CD4-positive, alpha-beta T cell treated with Interleukin-4 for 4 hours (primary cell): ENCODE measurements at places on chromosomes 6 and 20.

DNA sequence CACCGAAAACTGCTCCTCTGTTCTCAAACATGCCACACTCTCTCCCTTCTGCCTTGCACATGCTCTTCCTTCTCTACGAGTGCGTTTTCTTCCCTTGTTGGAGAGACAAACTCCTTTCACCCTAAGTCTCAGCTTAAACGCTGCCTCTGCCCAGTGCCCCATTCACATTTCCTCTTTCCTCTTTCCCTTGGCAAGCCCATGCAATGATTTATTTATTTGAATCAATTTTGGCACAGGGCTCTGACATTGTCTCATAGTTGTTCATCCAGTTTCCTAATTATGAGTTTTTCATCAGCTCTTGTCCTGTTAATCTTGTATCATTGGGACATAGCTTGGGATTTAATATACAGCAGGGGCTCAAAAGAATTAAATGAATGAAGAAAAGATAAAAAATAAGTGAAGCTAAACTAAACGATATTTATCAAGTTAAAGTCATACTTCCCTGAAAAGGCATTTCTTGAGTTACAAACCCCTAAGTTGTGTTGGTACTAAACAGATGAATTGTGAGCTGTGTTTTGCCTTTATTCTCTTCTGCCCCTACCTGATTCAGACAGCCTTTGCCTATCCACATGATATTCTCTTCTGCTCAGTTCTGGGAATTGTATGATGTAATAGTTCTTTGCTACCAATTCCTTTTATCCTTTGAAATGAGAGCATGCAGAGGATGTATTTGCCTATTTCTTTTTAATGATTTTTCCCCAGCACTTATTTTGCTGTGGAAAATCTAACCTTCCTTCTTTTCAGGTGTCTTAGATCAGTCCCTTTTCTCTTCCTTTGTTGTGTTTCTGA lies 704.4 kb downstream of the UTRN start:
- no peak for DNase-seq

DNA sequence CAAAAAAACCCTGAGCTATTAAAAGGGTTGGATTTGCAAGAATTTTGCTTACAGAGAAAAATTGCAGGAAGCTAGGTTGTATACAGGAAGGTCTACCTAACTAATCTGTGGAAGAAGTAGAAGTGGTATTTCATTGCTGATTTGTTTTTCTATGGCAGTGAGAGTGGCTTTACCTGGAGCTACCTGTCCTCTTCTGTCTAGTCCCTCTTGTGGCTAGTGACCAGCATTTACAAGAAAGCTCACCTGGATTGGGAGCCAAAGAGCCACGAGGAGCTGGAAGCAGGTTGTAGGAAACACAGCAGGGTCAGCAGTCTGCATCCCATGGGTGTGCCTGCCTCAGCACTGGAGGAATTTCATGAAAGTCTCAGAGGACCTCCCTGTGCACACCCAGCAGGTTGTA lies 120.3 kb upstream of the RALGAPA2 start:
- no peak for DNase-seq

- DNase-seq: no peak
Observed at GRCh38 chr20:56848561-56848960, 219.5 kb downstream of the TFAP2C start.

DNA sequence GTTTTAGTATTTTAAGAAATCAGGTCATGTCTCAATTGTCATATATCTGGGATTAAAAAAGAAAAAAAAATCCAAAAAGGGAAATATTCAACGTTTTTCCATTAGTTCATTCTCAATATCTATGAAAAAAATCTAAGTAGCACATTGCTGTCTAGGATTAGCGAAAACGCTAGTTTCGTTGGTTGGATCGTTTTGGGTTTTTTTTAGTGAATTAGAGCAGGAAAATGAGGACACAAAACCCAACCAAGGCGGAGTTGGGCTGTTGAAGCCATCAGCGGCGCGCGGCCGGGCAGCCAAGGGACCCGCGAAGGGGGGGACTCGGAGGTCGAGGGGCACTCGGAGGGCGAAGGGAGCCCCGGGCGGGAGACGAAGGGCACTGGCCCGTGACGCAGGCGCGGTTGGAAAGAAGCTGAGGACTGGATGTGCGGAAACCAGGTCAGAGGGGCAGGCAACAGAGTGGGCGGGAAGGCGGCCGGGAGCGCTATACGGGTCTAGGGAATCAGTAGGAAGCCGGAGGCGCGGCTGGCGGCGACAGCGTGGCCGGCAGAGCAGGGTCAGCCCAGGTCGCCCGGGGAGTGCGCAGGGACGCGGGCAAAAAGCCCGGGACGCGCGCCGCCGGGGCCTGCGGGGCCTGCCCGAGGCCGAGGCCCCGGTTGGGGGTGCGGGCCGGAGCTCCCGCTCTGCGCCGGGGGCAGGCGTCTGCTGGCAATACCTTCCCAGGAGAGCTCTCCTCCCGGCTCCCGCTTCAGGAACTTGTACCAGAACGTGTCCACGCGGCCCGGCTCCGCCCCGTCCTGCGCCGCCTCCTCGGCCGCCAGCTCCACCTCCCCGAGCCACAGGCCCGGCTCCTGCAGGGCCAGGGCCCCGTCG lies 599 bp downstream of the EPM2A start:
- peak; percentile 54 for DNase-seq

DNA sequence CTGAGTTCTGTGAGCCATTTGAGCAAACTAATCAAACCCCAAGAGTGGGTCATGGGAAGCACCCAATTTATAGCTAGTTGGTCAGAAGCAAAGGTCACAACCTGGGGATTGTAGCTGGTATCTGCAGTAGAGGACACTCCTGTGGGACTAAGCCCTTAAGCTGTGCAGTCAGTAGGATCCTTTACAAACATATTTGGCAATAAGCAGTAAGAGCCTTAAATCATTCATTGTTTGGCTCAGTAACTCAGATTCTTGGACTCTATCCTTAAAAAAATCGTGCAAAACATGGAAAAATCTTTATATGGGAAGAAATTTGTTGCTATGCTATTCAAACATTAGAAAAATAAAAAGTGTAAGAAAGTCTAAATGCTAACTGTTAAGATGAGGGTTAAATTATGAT lies 29.9 kb downstream of the FRK start:
- DNase-seq: no peak

DNA sequence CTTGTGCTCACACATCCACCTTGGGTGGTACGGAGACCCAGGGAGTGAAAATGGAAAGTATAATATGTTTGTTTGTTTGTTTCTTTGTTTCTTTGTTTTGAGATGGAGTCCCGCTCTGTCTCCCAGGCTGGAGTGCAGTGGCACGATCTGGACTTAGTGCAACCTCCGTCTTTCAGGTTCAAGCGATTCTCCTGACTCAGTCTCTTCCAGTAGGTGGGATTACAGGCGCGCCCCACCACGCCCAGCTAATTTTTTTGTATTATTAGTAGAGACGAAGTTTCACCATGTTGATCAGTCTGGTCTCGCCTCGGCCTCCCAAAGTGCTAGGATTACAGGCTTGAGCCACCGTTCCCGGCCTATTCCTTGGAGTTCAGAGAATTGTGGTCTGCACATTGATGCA lies 115.4 kb downstream of the TRIM27 start:
- no peak for DNase-seq

GRCh38 chr6:100336876-100337275 lies 127.8 kb downstream of the SIM1 start:
- no peak for DNase-seq

DNA sequence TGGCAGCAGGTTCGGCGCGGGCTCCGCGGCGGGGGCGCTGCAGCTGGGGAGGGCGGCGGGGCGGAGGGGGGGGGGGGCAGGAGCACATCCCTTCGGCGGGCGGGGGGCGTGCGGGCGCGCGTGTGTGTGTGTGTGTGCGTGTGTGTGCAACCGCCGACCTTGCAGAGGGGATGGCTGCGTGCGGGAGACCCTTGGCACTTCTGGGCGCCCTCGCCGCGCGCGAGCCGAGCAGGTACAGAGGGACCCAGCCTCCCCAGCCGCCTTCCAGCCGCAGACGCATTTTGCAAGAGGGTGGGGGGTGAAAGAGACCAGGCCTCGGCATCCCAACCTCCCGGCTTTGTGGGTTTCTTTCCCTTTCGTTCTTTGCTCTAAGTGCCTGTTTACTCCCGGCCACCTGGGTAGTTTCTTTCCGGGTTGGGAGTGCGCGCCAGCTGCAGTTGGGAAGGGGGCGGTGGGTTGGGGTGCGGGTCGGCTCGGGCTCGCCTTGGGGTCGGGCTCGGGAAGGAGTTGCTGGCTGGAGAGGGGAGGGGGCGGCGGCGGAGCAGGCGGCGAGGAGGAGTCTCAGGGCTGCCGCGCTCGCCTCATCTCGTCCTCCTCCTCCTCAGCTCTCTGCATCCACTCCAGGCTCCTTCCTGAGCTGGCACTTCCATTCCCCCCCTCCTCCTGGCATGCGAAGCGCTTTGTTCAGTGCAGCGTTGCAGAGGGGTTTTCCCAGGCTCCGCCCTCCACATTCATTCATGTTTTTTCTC lies 620 bp downstream of the HIVEP1 start:
- peak; percentile 77 for DNase-seq

DNA sequence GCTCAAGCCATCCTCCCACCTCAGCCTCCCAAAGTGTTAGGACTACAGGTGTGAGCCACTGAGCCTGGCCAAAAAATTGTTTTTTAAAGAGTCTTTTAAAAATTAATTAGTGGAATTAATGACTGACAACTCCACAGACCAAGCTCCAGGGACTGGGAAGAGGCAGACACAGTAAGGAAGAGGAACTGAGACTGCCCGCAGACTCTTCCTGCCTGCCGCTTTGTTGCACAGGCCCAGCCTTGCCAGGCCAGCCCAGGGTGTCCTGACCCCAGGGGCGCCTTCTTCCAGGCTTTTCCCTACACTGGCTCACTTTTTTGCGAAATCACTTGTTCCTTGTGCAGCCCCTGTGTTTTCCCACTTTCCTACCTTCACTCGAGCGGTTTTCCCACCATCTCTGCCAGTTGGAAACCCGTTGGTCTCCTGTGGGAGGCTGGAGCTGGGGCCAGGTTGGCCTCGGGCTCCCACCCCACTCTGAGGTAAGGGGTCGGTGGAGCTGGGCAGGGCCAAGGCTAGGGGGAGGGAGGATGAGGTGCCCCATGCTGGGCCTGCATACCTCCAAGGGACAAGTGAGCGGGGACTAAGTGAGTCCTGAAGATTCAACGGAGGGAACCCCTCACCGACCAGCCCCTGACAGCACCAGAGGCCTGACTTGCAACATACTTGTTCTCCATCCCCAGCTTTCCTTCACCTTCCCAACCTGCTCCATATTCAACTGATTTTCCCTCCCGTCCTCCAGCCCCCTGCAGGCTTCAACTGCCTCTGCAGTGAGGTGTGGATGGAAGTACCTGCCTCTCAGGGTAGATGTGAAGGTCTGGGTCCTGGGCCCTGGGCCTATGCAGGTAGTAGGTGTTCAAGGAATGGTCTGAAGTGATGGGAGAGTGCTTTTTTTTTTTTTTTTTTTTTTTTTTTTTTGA lies 23.5 kb upstream of the SMIM29 start:
- DNase-seq: no peak

DNA sequence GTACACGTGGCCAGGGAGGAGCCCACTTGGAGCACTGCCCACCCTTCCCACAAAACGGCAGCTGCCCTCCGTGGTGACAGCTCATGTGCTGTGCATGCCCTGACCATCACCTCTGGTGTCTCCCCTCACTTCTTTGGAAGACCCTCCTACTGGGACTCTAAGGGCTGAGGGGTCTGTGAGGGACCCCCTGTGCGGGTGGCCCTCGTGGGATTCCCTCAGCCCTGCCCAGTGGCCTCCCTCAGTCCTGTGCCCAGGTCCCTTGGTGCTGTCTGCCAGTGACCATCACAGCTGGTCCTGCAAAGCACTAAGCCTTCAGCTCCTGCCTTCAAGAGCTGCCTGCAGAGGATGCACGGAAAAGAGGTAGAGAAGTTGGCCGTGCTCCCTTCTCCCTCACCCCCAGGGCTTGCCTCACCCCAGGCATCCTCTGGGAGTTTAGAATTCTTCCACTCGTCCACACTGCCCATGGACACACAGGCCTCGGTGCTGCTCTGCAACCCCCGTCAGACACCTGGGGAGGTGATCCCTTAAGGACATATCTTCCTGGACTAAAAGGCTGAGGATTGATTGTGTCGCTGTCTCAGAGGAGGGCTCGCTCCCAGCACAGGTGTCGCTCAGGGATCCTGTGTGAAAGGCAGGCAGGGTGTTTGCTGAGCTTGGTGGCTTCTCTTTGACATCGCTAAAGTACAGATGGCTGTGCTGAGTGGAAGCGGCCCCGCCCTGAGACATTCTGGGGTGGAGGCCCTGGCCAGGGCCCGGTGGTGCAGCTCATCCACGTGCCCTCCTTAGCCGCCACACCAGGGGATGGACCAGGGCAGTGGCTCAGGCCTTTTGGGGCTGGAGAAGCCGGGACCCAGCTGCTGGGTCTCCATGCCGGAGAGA lies 119.5 kb upstream of the FRMD1 start:
- no peak for DNase-seq

DNA sequence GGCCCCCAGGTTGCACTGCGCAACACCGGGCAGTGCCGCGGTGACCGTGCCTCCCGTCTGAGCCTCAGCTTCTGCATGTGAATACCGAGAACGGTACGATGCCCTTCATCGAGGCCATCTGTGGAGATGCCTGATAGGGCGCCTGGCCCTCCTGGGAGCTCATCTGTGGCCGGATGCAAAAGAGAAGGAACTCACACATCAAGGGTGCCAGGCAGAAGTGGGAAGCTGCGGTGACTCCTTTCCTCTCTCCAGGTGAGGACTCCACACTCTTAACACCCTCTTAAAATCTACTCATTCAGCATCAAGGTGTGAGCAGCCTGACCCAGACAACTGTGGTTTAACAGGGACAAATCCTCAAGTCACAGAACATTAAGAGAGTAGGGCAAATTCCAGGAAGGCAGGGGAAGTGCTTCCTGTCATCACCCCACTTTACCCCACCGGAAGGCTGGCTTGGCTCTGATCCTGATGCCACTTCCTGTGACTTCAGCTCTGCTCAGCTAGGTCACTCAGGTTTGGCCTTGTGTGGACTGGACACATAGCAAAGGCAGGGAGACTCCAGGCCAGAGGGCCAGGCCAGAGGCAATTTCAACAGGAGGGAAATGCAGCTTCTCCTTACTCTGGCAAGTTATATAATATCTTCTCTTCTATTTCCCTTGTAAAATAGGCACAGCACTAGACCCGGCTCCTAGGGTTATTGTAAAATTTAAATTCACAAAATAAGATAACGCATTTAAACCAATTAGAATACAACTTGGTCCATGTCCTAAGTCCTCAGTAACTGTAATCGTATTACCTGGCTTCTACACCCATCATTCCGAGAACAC lies 69.4 kb downstream of the CPNE5 start:
- DNase-seq: peak; percentile 25

- DNase-seq: no peak
Observed at GRCh38 chr6:72946774-72947173, 278.5 kb downstream of the KHDC1L start.

DNA sequence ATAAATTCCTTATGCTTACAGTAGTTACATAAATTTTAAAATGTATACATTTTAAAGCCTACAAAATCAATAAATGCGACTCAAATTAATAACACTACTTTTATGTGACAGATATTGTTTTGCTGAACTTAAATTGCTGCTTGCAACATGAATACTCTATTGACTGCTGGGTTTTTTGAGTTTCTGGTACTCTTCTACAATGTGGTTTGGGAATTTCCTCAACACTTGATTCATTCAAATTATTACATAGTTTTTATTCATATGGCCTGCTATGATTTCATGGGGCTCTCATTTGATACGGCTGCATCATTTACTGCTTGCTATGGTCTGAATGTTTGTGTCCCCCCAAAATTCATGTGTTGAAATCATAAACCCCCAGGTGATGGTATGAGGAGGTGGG lies 2.3 kb upstream of the TXLNB start:
- peak; percentile 26 for DNase-seq
